ENCODE measurements at places on chromosomes 7 and 10.

- DNase-seq, result no peak
Measured at GRCh38 chr10:30820261-30820991, 190.9 kb upstream of the LYZL2 start.

- DNase-seq, result no peak
Measured at GRCh38 chr7:121306565-121306964, 22.2 kb upstream of the WNT16 start.

GRCh38 chr10:99621454-99622251 is 1.4 kb upstream of the SLC25A28 start:
- no peak for DNase-seq

DNA sequence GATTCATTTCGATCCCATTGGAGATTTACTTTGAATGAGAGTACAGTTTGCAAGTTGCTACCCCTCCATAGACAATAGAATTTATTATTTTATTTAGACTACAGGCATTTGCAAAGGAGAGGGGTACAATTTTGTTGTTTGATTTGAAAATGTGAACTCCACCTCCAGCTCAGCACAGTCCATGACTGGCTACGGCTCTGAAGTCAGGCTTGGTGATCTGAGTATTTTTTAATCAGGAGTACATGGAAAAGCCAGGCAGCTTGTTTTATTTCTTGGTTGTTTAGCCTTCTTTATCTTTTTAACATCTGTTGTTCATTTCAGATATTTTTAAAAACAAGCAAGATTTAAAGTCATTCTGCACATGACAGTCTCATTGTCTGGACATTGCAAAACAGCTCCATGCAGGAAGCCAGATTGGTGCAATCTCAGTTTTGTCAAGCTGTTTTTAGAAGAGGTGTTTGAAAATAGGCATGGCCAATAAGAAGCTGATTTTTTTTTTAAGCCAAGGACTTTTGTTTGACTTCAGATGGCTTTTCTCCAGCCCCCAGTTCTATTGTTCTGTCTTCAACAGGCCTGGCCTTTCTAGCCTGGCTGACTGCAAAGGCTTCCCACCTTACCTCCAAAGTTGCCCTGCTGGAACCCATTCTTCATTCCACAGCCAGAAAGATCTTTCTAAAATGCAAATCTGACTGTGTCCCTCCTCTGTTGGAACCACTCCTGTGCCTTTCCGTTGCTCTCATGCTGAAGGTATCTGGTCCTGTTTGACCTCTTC is 12.2 kb downstream of the PLXDC2 start:
- no peak for DNase-seq

DNA sequence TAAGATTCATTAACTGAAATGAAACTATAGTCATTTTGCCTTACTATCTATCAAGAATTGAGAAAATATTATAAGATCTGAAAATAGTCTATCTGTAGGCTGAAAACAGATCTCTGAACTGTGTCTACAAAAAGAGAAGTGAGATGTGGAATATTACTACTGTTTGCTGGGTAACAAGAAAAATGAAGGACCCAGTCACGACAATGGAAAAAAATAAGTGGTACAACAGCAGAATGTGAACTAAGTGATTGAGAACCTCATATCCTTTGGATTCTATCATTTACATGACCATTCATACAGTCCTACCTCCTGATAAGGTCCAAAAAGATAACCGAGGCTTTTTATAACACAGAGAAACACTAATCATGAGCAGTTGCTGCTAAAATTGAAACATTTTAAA is 94.3 kb downstream of the UBE2H start:
- DNase-seq, result no peak

DNA sequence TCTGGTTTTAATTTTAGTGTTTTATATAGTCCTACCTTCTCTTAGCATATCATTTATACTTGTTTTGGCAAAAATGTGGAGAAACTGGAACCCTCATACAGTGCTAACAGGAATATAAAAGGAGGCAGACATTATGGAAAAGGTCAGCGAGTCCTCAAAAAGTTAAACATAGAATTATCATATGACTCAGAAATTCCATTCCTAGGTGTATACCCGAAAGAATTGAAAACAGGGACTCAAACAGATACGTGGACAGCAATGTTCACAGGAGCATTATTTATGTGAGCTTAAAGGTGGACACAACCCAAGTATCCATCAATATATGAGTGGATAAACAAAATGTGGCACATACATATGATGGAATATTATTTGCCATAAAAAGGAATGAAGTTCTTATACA is 51.5 kb downstream of the VAX1 start:
- DNase-seq, result no peak

DNA sequence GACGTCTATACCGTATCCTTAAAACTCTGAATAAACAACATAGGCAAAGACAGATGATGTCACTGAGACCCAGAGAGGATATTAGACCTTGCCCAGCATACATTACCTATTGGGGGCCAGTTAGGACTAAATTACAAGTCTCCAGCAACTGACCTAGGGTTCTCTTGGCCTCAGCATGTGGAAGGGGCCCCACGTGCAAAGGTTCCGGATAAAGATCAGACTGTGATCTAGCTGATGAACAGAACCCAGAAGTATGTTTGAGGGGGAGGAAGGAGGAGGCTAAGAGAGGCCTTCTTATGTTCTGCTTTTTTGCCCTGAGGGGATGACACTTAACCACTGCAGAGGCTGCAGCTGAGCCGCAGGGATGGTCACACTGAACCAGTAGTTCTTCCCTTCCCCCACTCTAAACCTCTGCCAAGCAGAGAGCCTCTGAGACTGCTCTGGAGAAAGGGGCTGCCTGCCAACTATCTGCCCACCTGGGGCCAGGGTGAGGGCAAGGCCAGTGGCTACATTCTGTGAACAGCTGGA is 24.0 kb upstream of the KMT2C start:
- DNase-seq, result no peak

DNA sequence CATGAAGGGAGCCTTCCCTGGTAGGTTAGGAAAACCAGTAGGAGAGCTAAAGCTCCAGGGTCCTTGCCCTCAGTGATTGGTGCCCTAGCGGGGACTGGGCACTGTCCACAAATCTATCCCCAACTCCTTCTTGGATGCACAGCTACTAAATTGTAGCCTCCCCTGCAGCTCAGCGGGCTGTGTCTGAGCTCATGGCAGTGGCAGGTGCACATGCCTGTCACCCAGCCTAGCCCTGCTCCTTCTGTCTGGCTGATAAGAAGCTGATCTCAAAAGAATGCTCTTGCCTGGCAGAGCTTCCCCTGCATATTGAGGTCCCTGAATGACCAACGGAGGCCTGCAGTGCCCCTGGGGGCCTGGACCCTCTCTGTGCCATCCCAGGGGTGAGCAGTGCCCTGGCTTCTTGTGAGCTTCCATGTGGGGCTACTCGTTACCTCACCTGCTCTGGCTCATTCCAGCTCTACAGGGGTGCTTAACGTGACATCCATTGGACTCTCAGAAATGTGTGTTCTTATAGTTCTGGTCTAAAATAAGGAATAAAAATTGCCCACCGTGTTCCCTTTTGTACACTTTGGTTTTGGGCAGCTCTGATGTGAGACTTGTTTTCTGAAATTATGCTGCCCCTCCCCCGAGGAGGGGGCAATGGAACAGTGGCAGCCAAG is 59.8 kb upstream of the ANTXRL start:
- DNase-seq, result no peak

DNA sequence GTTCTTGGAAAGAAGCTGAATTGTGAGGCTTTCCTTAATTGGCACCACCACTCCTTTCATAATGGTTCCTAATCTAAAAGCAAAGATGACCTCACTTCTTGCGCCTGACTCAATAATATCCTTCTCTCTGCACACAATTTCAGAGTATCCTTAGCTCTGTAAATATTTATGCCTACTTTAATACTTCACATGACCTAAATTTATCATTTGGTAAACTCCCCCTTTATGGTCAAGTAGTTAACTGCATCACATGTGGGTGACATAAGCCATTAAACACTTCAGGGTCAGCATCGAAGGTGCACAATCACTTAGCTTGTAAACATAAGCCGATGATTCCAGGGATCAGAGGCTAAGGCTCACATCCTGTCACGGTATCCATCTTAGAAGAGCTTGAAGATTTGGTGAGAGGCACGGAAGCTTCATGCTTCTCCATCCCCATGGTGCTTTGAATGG is 7.3 kb upstream of the RHOBTB1 start:
- no peak for DNase-seq

DNA sequence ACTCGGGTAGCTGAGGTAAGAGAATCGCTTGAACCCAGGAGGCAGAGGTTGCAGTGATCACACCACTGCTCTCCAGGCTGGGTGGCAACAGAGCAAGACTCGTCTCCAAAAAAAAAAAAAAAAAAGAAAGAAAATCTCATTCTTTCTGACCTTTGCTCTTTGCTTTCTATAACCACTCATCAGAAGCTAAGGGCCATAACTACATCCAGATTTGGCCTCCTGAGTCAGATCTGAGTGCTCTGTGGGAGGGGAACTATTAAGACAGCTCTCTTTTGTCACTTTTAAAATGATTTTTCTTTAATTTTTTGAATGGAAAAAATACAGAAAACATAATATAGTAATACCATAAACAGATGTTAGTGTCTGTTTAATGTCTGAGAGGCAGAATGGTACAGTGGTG is 210.1 kb downstream of the KIAA1217 start:
- DNase-seq, result no peak

- DNase-seq, result no peak
Measured at GRCh38 chr10:92839191-92840085, 8.9 kb upstream of the EXOC6 start.

- DNase-seq, result no peak
Measured at GRCh38 chr10:71734797-71735196, 15.2 kb upstream of the C10orf105 start.

DNA sequence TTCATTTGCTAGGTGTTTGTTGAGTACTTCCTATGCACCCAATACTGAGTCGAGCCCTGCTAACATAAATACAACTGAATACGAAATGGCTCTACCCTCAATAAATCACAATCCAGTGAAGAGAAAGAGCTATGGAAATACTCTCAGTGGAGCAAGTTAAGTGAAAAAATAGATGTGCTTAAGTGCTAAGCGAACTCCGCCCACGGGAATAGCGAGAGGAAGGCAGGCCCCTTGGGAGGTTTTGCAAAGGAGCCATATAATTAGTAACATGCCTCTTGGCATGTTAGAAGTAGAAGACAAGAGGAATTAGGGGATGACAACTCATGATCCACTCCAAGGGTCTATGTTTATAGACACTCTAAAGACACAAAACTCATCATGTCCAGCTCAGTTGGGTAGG is 42.8 kb upstream of the TSPAN33 start:
- no peak for DNase-seq

- DNase-seq, result no peak
Measured at GRCh38 chr10:27030060-27030459, 70.2 kb downstream of the ANKRD26 start.

DNA sequence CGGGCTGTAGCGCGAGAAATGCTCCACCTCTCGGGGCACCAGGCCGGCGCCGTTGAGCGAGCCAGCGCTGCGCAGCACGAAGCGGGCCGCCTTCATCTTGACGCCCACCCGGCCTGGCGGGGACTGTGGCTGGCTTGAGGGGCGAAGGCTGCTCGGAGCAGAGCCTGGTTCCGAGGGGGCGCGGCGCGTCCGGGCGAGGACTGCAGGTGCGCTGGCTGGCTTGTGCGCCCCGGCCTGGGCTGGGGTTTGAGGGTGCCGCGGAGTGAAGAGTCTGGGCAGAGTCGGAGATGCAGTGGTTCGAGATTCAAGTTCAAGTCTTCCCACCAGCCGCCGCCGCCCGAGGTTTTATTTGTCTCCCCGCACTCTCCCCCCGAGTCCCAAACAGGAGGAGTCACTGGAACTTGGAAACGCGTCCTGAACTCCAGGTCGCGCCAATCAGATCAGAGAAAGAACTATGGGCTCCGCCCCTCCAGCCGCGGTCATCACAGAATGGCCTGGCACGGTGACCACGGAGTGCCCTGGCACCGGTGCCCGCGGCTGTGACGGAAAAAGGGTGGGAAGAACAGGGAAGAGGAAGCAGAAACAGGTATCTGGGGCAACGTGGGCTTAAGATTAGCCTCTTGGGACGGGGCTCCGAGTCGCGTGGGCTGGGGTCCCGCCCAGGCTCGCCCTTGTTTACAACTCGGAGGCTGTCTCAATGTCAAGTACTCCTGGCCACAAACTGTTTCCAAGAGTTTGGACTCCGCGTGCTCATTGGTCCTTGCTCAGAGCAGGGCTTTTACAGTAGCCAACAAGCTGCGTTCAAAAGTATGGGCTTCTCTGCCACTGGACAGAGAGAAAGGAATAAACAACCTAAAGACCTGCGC is at the start of gene PDK4:
Gene PDK4 (minus strand): TSS at position 319 of the 866 bp plus-strand sequence. CDS start 223 bp downstream, at position 96.
- DNase-seq, result peak; percentile 20

DNA sequence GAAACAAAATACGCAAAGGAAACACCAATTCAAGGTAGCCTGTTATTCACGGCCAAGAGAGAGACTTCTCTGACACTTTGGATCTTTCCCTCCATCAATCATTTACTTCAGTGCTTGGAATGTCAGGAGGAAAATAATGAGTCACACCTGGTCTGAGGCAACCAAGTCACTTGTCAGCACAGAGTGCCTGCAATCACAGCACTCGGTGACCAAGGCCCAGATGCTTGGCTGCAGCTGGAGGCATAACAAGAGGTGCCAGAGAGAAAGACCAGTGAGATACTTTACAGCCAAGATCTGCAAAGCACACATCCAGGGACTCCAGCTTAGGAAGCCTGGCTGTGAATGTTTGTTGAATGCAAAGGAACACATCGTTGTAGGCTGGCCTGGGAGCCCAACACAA is 33.9 kb downstream of the ASB13 start:
- no peak for DNase-seq

- DNase-seq, result no peak
Measured at GRCh38 chr7:93365341-93365740, 133.2 kb downstream of the VPS50 start.

DNA sequence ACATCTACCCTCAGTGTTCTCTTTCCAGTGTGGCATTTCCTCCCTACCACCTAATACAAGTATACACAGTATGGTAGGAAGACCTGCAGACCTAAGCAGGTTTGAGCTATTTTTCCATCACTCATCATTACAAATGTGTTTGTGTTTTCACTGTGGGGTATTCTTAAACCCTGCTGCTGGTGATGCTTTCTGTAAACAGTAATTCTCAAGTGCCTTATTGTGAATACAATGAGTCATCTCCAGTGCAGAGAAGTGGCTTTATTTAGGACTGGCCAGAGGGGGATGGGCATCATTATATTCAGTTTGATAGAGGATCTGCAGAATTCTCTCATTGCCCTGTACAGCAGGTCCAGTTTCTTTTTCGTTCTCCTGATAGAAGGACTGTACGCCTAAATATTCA is 63.7 kb downstream of the GRM8 start:
- DNase-seq, result no peak

DNA sequence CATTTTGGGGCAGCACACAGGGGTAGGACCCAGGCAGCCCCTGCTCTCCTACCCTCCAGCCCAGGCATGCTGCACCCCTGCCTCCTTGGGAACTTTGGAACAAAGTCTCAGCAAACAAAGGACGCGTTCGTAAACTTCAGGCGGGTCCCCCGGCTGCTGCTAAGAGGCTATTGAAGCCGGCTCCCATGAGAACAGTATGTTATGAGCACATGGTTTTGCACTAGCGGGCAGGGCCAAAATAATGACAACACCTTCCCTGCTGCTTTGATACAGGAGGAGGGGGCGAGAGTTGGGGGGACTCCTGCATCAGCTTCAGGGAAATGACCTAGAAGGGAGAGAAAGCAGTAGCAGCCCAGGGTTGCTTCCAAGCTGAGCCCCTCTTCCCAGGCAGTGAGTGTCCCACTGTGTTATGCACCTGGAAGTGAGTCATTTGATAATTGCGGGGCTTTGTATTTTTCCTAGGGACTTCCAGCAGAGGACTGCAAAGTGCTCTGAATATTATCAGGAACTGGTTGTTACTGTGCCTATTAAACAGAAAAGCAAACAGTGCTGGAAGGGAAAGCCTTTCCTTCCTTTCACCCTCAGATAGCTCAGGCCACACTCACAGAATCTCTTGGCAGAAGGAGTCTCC is 6.9 kb downstream of the ITPRIP start:
- DNase-seq, result no peak

GRCh38 chr10:79245539-79246208 is 101.6 kb upstream of the PPIF start:
- DNase-seq, result no peak

Measured in esophagus squamous epithelium (tissue), 5 donors.